ENCODE measurements at places on chromosomes 1 and 21.

DNA sequence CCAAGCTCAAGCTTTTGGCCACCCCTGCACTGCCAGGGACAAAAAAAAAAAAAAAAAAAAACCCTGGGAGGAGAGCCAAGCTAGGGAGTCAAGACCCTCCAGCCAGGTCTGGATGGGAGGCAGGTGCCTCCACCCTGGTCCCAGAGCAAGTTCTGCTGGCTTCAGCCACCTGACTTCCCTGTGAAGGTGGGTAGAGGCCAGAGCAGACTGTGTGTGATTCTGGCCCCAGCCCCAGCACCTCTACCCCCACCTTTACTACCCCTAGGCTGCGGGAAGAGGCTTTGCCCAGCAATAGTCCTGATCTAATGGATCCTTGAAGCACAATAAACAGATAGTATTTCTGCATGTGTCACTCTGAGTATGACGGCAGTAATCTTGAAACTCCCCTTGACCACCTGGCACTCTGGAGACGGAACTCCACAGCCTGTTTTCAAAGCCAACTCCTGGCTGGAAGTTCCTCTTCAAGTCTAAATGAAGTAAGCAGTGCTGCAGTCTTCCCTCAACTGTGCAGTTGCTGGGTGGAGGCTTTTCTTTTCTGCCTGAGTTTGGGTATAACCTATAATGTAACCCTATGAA lies 9.8 kb downstream of the PDZK1IP1 start:
- no peak for DNase-seq

- no peak for DNase-seq
Measured at GRCh38 chr1:29380532-29380931, 144.2 kb downstream of the PTPRU start.

GRCh38 chr1:3051270-3052268 lies 17.4 kb upstream of the PRDM16 start:
- DNase-seq = no peak

DNA sequence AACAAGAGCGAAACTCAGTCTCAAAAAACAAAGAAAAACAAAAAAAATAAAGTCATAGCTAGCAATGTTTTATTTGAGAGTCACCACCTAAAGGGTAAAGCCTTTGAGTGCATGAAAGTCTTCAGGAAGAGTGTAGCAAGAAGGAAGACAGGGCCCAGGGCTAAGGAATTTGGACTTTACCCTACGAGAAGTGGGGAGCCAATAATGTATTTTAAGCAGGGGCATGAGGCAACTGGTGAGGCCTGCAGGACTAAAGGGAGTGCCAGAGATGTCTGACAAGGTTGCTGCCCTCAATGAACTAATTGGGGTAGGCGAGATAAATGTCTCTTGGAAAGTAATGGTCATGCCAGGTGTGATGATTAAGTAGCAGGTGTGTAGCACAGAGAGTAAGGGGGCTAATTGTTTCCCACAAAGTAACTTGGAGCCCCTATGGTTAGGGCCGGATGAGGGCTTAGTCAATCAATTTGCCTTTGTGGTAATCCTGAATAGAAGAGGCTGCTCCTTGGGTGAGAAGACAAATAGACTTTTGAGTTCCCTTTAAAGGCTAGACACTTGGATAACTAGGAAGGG lies 31.6 kb upstream of the CACNA1E start:
- no peak for DNase-seq

DNA sequence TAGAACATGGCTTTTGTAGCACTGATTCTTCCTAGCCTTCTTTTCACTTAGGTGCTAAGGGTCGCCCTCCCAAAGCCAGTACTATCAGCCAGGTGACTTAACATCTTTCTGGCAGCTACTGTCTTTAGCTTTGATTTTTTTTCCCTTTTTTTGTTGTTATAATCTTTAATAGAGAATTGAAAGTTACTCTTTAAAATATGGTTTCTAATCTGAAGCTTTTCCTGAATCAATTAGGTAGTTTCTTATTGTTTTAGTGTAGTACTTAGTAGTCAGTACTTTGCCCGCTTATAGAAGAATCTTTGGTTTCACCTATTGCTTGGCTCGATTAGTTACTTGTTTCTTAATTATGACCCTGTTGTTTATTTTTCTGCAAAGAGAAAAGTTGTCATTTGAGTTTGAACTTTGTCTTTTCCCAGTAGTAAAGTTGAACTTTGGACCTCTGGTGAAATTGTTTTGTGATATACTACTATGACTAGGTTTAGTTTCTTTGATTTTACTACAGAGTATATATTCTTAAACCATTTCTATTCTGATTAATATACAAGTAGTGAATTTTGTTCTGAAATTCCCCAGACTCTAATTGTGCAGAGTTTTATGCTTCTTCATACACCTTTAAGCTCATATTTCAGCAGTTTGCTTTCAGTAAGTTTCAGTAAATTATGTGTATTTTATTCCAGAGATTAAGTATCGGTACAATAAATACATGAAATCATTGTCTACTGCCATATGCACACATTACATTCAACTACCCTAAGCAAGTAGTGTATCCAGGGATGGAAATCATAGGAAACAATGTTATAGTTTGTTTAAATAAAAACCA lies 3.9 kb downstream of the MAGI3 start:
- DNase-seq = no peak

- no peak for DNase-seq
Measured at GRCh38 chr1:6262555-6263420, 1.9 kb upstream of the GPR153 start.

- DNase-seq = no peak
Measured at GRCh38 chr21:40770435-40771055, 76.4 kb downstream of the DSCAM start.

Data from activated CD4-positive, CD25-positive, alpha-beta regulatory T cell treated with anti-CD3 and anti-CD28 coated beads, Interleukin-2, amount 50 U/mL, for 16 hours (primary cell).